Calu3 (cell line): ENCODE measurements at places on chromosomes 5 and 9. TPM values are rescaled to one million over a fixed set of nuclear protein-coding genes. Genes with fewer than 3 reads are reported as not detected.

Gene SIL1
- total RNA-seq: 45.8 and 61.2 TPM in 2 replicates

Gene SPATA31C1
- total RNA-seq: not detected in 2 replicates

Gene UBAP2
- total RNA-seq: 45.5 and 48.4 TPM in 2 replicates

Gene GFI1B
- not detected in 2 replicates for total RNA-seq

Gene UBE2QL1
- total RNA-seq: not detected in 2 replicates

Gene MYMK
- not detected in 2 replicates for total RNA-seq

Gene SPATA6L
- 5.7 and 7.1 TPM in 2 replicates for total RNA-seq

Gene ZBTB34
- total RNA-seq: 6.7 TPM in 2 replicates

Gene CCDC171
- total RNA-seq: 2.1 and 2.4 TPM in 2 replicates

Gene SIMC1
- 24.9 and 31.8 TPM in 2 replicates for total RNA-seq

Gene ARAP3
- 17.5 and 22.8 TPM in 2 replicates for total RNA-seq

Gene MAMDC2
- 0.26 and 0.29 TPM in 2 replicates for total RNA-seq

Gene IRX1
- not detected in 2 replicates for total RNA-seq

Gene SCAMP1
- total RNA-seq: 59.5 and 62.2 TPM in 2 replicates

Gene OMD
- 0.14 TPM in 1 of 2 replicates, not detected in the other for total RNA-seq

Gene PRELID1
- total RNA-seq: 215 and 217 TPM in 2 replicates

Gene CYLC2
- not detected in 2 replicates for total RNA-seq
